ENCODE measurements at places on chromosomes 16 and 17.
A peak's percentile ranks its signal among the peaks of the same experiment; 100 is the strongest.

DNA sequence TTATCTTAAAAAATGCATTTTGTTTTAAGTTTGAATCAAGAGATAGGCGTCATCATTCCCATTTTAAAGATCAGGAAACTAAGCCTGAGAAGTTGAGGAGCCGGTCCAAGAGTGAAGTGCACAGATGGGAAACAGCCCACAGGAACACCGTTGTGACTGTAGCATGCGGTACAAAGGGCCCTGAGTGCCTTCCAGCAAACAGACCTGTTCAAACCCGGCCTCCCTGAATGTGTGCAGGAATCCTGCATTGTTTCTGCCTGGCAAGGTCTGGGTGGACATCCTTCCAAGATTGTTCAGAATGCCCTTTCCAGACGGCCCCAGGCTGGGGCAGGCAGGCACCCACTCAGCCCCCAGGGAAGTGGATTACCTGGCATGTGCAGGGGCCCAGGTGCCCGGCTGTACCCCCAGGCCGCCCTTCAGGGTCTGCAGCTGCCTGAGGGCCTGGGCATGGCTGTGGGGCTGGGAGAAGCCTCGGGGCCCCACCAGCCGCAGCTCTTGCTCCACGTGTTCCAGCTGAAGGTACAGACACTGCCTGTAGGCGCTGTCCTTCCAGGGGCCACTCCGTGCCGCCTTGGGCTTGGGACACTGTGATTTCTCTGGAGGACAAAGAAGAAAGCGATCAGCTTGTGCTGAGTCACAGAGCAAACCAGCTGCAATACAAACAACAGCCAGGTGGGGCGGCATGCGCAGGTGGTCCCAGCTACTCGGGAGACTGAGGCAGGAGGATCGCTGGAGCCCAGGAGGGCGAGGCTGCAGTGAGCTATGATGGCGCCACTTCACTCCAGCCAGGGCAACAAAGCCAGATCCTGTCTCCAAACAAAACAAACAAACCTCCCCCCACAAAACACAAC is 45.0 kb upstream of the GCSH start:
- DNase-seq: no peak

DNA sequence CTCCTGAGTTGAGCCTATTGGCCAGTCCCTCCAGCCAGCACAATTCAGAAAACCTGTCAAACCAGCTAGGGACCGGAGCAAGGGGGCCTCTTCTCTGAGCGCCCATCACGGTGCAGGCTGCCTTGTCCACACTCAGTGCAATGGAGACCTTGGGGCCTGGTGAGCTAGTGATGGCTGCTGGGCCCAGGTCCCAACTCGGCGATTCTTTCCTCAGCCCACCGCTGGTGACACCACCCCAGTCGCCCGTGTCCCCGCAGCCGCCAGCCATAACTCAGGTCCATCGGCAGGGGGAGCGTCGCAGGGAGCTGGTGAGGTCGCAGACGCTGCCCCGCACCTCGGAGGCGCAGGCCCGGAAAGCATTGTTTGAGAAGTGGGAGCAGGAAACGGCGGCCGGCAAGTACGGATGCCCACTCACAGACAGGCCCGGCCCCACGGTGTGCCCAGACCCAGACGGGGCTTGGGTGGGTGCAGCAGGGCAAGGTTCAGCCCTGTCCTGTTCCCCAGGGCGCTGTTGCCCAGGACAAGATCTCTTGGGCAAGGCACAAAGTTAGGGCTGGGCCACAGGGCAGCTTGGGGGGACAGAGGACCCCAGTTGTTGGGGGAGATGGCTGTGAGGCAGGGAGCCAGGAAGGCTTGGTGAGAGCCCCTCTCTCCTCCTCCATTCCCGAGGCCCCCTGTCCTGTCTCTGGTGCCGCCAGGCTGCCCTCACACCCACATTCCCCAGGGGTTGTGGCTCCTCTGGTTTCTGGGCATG is 10.8 kb downstream of the SMTNL2 start:
- no peak for DNase-seq

DNA sequence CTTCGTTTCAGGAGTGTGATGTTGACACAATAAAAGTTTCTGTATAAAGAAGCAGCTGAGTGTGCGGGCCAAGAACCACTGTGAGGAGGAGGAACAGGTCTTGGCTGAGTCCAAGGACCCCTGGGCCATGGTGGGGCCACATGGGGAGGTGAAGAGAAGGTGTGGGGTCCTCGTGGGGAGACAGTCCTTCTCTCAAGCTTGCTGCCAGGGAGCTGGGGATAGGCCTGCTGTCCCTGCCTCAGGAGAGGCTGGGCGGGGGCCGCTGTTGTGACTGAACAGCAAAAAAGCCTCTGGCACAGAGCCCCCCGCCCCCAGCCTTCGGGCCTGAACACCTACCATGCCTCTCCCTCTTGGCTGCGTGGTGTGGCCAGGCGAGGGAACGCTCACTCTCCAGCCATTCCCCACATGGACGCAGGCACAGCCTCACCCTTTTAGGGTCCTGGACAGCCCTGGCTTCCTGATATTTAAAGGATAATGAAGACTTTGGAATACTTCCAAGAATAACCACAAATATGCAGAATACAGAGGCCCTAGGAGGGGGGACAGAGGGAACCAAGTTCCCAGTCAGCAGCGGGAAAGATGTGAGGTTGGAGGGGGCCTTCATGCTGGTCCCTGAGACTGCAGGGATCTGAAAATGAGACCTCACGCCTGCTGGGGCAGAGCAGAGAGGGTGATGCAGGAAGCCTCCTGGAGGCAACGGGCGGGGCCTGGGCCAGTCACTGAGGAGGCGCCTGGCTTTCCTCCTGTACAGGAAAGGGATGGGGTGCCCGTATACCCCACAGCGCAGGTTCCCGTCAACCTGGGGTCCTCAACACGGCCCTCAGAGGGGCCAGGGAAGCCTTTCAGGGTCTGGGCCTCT is 100.0 kb upstream of the CREBBP start:
- DNase-seq: peak; percentile 68

DNA sequence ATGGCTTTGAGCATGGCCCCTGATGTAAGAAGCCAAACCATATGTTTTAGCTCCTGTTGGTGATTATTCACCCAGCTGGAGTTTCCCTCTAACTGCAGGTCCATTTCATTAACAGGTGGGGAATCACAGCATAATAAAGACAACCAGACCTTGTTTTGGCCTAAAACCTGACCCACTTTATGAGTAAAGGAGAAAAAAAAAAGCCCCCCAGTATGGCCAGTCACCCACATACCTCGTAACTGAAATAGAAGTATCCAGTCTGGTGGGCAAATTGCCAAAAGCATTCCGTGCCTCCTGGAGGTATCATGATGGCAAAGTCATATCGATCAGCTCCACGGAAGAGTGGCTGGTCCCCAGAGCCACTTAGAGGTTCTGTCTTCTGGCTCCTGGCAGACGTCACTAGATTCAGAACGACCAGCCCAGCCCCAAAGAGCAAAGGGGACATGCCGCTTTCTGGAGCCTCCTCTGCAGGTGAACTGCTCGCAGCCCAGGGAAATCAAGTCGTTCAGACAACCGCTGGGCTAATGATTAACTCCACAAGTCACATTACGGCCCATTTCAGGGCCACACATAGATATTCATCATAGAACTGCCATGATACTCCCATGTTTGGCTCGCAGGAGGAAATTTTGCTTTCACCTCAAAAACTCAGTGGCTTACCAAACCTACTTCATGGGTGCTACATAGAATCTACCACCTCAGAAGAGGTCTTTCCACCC is at the start of gene TMED6:
Gene TMED6, minus strand, starts transcription at position 478 of the 719 bp plus-strand sequence. Its CDS starts 33 bp downstream, at position 445.
- no peak for DNase-seq

DNA sequence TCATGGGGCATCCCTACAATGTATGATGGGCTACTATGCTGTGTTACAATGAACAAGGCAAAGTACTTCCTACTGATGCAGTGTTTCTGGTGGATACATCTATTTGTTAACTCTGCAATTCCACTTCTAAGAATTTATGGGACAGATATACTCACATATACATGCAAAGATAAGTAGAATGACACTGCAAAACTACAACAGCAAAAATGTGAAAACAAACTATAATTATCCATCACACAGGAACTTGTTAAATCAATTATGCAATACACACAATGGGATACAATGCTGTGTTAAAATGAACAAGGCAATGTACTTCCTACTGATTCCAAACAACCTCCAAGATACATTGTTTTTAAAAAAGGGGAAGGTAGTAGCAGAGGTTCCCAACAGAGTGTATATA is 3.2 kb downstream of the DDX52 start:
- DNase-seq: no peak

- DNase-seq: peak; percentile 91
Measured at GRCh38 chr17:50297407-50297865, 23.2 kb downstream of the TMEM92 start.

- no peak for DNase-seq
Measured at GRCh38 chr16:72430121-72430520, 258.2 kb upstream of the PMFBP1 start.

GRCh38 chr17:2195729-2196128 is 107.9 kb downstream of the SMG6 start:
- DNase-seq: no peak

DNA sequence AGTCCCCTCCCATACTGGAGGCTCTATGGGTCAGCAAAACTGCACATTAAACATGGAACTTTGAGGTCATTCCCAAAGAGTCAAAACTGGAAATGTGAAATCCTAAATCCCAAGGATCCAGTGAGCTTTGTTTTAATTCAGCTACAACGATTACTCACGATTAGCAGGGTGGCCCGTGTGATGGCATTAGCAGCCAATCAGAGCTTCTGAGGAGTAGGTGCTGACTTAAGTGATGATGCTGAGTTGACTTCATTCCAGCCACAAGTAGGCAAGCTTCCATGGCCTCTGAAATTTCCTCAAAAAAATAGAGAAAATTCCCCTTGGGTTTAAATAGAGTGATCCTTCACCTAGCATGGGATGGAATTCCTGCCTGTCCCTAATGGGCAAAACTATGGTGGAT is 28.1 kb upstream of the BEAN1 start:
- DNase-seq: no peak

- DNase-seq: peak; percentile 44
Measured at GRCh38 chr16:82580298-82580890, 46.4 kb upstream of the CDH13 start.

GRCh38 chr17:63240106-63240505 is 206.0 kb downstream of the CYB561 start:
- DNase-seq: no peak

- DNase-seq: no peak
Measured at GRCh38 chr16:78890373-78890895, 710.1 kb downstream of the MAF start.

DNA sequence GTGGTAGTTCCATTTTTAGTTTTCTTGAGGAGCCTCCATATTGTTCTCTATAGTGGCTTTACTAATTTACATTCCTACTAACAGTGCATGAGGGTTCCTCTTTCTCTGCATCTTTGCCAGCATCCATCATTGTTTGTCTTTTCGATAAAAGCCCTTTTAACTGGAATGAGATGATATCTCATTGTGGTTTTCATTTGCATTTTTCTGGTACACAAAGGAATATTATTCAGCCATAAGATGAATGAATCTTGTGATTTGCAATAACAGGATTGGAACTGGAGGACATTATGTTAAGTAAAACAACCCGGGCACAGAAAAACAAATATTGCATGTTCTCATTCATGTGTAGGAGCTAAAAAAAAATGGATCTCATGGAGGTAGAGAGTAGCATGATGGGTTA is 31.6 kb downstream of the ITGAM start:
- DNase-seq: no peak

- no peak for DNase-seq
Measured at GRCh38 chr16:57647136-57647875, 18.9 kb downstream of the ADGRG1 start.

- DNase-seq: no peak
Measured at GRCh38 chr16:57072616-57073275, 19.6 kb upstream of the CPNE2 start.

- no peak for DNase-seq
Measured at GRCh38 chr17:75611851-75612429, 21.3 kb upstream of the SMIM5 start.

DNA sequence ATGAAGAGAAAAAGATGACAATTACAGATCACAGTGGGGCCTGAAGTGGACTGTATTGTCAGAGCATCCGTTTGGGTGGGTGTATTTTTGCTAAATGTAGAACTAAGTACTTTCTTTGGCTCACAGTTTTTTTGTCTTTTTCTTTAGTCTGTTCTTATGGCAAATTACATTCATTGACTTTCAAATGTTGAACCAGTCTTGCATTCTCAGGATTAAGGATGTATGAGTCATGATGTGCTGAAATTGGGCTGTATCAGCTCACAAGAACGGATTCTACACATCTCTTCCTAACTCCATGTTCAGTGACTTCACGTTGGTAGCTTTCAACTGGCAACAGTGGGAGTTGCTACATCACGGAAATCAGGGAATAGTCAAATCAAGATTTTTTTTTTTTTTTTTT is 66.5 kb downstream of the TEX2 start:
- peak; percentile 55 for DNase-seq

GRCh38 chr17:16872351-16873173 is 99.4 kb downstream of the TNFRSF13B start:
- DNase-seq: no peak

- DNase-seq: no peak
Measured at GRCh38 chr17:11539637-11540036, 58.6 kb upstream of the DNAH9 start.

DNA sequence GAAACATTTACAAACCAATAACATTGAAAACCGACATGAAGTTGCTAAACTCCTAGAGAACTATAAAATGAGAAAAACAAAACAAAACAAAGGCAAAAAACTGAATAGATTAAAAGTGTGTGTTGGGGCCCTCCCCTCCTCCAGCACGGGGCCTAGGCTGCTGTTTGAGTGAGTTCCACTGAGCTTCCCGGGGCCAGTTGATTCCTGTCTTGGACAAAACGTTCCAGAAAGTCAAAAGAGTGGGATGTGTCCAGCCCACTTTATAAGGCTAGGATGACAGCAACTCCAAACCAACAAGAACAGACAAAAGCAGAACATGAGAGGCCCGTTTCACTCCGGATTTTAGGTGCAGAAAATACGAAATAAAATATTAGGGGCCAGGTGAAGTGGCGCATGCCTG is 11.6 kb upstream of the CSNK1D start:
- DNase-seq: no peak

GRCh38 chr16:1823821-1824220 is 2.8 kb downstream of the HAGH start:
- peak; percentile 58 for DNase-seq

DNA sequence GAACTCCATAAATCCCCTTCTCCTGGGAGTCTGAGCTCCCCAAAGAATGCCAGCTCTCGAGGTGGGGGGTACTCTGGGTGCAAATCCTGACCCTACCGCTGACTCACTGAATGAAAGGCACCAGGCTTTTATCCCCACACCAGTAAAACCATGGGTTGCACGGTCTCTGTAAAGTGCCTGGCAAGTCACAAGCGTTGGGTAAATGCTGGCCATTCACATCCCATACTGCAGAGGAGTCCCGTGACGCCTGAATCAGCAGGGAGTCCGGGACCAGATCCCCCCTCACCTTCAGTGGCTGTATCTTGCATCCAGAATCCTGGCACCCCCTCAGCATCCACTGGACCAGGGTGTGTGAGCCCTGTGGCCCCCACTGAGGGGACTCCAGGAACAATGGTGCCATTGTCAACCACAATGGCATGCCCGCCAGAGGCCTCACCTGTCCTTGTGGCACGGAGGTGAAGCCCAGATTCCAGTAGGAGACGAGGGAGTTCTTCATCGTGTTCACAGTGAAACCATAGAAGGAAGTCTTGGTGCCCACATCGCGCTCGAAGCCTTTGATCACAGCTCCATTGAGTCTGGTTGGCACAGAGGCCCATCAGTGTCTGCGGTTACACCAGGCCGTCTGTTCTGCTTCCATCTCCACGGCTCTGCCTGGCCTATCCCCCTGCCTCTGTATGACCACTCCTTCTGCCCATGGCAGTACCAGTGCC is 13.3 kb downstream of the ST6GALNAC2 start:
- DNase-seq: no peak

- DNase-seq: no peak
Measured at GRCh38 chr17:48160177-48161081, 52.9 kb downstream of the SNX11 start.
